Astrocyte (in vitro differentiated cells and primary cell): ENCODE measurements at places on chromosomes 2 and 18. TPM values are rescaled to one million over a fixed set of nuclear protein-coding genes. Genes with fewer than 3 reads are reported as not detected.
A peak's percentile ranks its signal among the peaks of the same experiment; 100 is the strongest.

CERKL gene
- total RNA-seq: 0.16 TPM in 1 of 2 replicates, not detected in the other

- DNase-seq: peak; percentile 82
Measured at GRCh38 chr18:36849288-36850006, 20.5 kb downstream of the KIAA1328 start.

GRCh38 chr2:113160962-113161361 is 12.8 kb upstream of the PSD4 start:
- DNase-seq: no peak

ABCG5 gene
- total RNA-seq: not detected in 2 replicates

GRCh38 chr2:144181001-144181400 is 338.9 kb downstream of the ZEB2 start:
- DNase-seq: no peak

DNA sequence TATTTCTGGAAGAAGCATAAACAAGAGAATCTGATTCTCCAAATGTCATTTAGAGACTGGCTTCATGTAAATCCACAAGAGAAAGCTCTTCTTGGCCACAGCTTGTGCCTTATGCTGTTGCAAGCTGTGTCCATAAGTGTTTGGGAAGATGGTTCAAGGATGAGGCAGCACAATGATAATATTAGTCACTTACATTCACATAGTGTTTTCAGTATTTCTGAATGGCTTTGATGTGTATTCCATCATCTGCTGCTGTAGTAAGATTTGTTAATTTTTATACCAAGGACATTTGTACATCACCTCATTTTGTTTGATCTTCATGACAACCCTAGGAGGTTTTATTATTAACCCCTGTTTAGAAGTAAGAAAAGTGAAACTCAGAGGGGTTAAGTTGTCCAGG is 29.9 kb downstream of the CREG2 start:
- no peak for DNase-seq

DNA sequence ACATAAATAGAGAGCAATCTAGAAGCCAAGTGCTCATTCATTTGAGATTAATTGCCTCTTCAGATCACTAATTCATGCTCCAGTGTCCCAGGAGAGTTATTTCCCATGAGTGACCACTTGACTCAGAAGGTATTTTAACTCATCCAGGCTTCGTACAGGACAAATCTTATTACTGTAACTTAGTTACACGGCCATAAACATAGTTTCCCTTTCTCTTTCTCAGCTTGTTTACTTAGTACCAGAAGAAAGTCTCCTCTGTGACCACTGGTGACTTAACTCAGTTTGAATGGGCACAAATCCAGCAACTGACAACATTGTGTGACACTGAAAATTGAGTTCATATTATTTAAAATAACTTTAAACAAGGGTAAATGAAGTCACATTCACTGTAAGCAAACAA is 25.3 kb downstream of the MMADHC start:
- DNase-seq: no peak

THSD7B gene
- total RNA-seq: 0.14 and 0.18 TPM in 2 replicates

- no peak for DNase-seq
Measured at GRCh38 chr2:173087793-173088496, 12.3 kb downstream of the MAP3K20 start.

GRCh38 chr2:209629597-209629996 is 142.0 kb upstream of the UNC80 start:
- DNase-seq: peak; percentile 84

DNA sequence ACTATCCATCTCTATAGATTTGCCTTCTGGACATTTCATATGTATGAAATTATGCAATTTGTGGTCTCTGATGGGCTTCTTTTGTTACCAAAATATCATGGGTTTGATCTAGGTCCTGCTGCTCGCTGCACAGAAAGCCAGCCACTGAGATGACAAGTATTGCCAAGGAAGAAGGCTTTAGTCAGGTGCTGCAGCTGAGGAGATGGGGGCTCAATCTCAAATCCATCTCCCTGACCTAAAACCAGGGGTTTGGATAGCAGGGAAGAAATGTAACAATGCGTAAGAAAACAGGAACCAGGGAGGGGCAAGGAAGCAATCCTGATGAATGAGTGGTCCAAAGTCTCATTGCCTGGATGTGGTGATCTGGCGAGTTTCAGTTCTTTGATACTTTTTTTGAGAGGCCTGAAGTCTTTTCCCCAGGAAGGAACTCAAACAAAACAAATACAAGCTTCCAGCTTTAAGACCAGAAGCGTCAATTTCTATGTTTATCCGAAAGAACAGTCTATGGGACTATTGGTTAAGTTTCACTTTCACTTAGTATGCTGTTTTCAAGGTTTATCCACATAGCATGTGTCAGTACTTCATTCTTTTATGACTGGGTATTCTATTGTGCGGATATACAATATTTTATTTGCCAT is 3.4 kb upstream of the CKAP2L start:
- DNase-seq: no peak

KCNF1 gene
- 0.19 and 1.6 TPM in 2 replicates for total RNA-seq

FAP gene
- total RNA-seq: 0.96 and 1.3 TPM in 2 replicates

SP5 gene
- 0.11 TPM in 1 of 2 replicates, not detected in the other for total RNA-seq

DNA sequence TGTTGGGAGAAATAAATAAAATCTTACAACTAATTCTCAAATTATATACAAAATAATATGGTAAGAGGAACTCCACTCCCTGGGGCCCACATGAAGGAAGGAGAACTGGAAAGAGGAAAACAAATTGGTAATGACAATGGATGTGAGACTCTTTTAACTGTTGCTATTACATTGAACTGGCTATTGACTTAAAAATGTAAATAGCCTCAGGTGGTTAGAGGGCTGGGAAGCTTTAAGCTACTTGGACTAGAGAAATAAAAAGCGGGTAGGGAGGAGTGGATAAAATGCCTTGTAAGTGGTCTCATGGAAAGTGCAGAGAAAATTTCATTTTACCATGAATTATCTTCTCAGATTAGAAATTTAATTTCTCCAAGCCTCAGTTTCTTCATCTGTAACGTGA is 64.1 kb downstream of the KCNJ3 start:
- no peak for DNase-seq

TUBA4B gene
- total RNA-seq: not detected in 2 replicates

DNA sequence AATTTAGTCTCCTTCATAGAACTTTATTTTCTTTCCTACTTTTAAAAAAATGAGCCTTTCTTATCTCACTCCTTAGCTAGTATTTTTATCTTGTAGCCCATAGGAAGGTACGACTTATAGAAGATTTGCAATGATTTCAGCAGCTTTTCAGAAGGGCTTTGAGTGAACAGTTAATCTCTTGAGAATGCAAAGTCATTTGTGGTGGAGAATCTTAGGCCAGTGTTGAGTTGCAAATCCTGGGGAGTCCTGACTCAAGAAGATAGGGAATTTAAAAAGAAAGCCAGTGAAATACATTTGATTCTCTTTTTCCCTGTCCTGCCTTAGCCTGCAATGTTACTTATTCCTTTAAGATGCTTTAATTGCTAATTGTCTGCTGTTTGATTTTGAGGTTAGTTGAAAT is 33.6 kb downstream of the LYPD6 start:
- DNase-seq: peak; percentile 18

KCNG2 gene
- total RNA-seq: 0.16 TPM in 1 of 2 replicates, not detected in the other

GRCh38 chr2:235085476-235085875 is 133.7 kb downstream of the SH3BP4 start:
- DNase-seq: no peak

GRCh38 chr2:216914491-216914890 is 54.6 kb upstream of the TNP1 start:
- DNase-seq: no peak

HAAO gene
- 1.1 and 1.3 TPM in 2 replicates for total RNA-seq

HOXD13 gene
- not detected in 2 replicates for total RNA-seq

DNA sequence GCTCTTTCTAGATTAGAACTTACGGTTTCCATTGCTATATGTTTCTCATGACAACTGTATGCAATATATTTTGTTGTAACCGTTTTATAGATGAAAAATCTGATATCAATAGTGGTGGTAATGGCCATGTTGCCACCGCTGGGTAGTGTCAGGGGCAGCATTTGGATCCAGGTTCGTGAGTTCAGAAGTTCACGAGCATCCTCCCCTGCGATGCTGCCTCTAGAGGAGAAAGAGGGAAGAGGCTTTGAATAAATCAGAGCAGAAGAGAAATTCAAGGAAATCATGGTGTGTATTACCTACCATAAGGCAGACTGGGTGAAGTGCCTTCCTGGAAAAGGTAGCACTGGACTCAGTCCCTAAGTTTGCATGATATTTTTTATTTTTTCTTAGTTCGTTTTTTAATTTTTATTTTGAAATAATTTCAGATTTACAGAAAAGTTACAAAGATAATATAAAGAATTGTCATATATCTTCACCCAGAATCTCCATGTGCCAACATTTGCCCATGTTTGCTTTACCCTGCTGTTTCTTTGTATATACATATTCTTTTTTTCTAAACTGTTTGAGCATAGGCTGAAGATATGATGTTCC is 3.3 kb upstream of the ZBTB7C start:
- DNase-seq: no peak

DNA sequence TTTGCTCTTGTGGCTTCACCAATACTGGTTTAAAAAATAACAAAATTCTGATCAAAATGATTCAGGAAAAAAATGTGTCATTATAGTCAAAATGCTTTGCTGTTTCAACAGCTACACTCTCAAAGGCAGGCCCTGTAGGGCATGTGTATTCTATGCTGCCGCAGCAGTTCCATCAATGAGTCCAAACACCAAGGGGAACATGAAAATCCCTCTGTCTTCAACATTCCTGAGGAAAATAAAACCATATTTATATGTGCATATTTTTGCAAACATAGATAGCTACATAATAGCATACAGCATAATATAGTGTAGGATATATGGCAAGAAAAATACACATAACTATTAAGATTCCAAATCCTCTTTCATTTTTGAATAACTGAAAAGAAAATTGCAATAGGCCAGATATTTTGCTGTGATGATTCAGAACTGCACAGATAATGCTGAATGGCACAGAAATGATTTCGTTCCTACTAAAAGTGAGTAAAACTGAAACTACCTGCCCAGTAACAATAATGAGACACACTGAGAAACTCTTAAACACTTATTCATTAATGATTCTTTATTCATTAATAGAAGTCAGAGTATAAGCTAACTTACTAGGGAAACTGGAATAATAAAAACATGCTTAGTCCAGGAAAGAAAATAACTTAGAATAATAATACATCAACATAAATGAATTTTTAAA is 343.8 kb downstream of the SUCLG1 start:
- no peak for DNase-seq

LOXHD1 gene
- total RNA-seq: not detected in 2 replicates

CPO gene
- total RNA-seq: not detected in 2 replicates

GRCh38 chr18:12838178-12838634 is 45.8 kb downstream of the PTPN2 start:
- peak; percentile 90 for DNase-seq

ATL2 gene
- 34.9 and 35.5 TPM in 2 replicates for total RNA-seq

DNA sequence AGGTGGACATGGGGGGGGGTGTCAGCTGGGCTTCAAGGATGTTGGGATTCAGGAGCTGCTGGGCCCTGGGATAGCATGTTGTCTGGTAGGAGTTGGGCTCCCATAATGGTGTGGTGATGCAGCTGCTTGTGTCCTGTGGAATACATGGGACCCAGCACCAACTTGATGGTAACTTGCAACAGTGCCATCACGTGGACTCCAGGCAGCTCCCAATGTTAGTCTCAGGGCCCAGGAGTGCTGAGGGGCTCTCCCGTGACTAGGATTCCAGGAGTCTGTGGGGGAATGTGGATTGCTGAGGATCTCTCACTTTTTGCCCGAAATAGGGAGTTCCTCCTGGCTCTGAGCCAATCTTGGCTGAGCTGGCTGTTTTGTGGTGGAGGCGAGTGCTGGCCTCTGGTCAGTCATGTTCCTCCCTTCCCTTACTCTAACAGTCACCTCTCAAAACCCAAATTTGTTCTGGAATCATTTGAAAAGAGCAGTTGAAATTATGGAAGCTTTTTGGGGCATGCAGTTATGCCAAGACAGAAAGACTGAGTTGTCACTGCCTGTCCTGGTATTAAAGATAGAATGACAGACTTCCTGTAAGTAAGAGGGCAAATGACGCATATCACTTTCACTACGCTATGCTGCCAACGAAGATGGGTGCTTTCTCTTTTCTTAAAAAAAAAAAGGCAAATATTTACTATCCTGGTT is 607.1 kb downstream of the ADCYAP1 start:
- DNase-seq: no peak

DNA sequence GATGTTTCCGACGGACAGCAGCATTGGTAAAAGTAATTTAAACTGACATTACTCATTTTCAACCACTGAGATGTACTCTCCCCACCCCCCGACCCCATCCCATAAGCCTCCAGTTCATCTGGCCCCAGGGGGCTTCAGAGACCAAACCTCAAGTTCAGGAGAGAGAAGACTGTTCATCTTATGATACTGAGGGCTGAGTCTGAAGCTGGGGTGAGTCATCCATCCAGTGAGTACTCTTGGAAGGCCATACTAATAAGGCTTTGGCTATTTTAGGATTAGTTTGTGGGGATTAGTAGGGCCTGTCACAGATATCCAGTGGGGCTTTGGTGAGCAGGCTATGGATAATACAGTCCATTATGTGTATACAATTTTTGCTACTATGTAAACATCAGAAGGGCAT is 125.3 kb upstream of the APCDD1 start:
- DNase-seq: peak; percentile 35

FHL2 gene
- 104 and 115 TPM in 2 replicates for total RNA-seq

COBLL1 gene
- total RNA-seq: 17.6 and 18.6 TPM in 2 replicates

GRCh38 chr2:639703-640102 is 37.5 kb downstream of the TMEM18 start:
- DNase-seq: no peak

MC5R gene
- 0.26 and 0.57 TPM in 2 replicates for total RNA-seq

TUBA3E gene
- total RNA-seq: not detected in 2 replicates

GRCh38 chr2:42568401-42569115 is at the start of gene MTA3:
Gene MTA3 (plus strand): TSS chr2:42568632. CDS start chr2:42568746, 114 bp downstream.
- no peak for DNase-seq

DNA sequence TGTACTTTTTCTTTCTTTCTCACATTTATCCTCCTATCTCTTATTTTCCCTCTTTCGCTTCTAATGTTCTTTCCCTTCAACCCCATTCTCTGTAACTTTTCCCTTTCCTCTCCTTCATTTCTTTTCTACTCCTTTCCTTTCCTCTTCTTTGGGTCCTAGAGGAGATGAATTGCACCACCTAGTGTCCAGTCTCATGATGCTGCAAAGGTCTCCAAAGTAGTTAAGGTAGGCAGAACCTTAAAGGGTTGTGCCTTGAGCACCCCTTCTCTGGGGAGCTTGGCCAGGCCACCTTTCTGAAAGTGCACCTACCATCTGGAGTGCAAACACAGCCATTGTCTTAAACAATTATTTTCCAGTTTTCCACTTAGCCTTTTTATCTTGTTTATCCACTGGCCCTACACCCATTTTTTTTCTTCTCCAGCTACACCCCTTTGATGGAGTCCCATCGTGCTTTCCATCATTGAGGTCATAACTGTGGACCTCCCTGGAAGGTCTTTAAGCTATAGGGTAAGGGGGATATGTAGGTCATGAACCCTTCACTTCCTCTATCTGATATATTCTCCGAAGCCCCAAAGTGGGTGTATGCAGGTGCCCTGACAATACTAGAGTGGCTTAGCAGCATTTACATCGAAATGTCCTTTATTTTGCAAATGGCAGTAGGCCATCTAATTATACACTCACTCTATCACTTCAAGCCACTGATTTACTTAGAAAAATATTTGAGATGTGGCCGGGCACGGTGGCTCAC is 155.9 kb downstream of the ESCO1 start:
- peak; percentile 43 for DNase-seq

ITGA6 gene
- total RNA-seq: 21.1 and 35.3 TPM in 2 replicates

SCN7A gene
- total RNA-seq: 0.36 and 0.50 TPM in 2 replicates
